ENCODE measurements at places on chromosomes 11 and 22. TPM values are rescaled to one million over a fixed set of nuclear protein-coding genes. Genes with fewer than 3 reads are reported as not detected.

GRCh38 chr22:33451866-33452469 is 393.8 kb upstream of the SYN3 start:
- no peak for DNase-seq

DNA sequence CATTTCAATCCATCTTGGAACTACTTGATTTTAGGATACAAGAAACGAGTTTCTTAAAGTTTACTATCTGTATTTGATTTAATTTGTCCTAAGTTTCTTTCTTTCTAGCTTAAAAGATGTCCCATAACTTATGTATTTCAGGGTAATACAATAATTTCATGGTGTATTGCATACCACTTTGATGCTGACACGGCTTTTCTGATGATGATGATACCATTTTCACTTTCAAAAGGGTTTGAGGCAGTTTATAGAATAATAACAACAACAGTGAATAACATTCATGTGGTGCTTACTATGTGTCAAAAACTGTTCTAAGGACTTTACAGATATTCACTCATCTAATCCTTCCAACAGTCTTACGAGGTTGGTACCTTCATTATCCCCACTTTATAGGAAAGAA is 33.2 kb upstream of the POU2AF1 start:
- DNase-seq = no peak

The AQP11 gene
- polyA plus RNA-seq = 6.3 TPM

The KDM4E gene
- polyA plus RNA-seq = 0.47 TPM

DNA sequence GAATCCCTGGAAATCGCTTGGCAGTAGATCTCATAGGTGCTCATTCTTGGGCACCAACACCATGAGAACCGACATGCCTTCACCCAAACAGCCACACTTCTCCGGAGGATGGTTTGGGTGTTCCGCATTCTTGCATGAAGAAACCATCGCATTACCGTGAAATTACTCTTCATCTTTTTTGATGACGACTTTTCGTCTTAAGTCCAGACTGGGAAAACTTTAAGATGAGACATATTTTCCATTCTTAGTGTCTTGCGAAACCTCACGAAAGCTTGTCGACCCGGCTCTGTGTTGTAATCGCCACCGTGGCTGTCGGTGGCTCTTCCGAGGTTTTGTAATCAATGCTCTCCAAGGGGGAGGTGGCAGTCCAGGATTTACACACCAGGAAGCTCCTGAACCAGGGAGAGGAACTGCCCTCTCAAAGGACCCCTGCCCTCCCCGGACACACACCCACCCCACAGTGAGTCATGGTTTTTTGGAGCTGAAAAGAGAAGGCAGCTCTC is 1.7 kb downstream of the TOM1 start:
- DNase-seq = no peak

- no peak for DNase-seq
Measured at GRCh38 chr22:49005557-49005956, 822.1 kb downstream of the BRD1 start.

The CAVIN3 gene
- polyA plus RNA-seq = 8.5 TPM

DNA sequence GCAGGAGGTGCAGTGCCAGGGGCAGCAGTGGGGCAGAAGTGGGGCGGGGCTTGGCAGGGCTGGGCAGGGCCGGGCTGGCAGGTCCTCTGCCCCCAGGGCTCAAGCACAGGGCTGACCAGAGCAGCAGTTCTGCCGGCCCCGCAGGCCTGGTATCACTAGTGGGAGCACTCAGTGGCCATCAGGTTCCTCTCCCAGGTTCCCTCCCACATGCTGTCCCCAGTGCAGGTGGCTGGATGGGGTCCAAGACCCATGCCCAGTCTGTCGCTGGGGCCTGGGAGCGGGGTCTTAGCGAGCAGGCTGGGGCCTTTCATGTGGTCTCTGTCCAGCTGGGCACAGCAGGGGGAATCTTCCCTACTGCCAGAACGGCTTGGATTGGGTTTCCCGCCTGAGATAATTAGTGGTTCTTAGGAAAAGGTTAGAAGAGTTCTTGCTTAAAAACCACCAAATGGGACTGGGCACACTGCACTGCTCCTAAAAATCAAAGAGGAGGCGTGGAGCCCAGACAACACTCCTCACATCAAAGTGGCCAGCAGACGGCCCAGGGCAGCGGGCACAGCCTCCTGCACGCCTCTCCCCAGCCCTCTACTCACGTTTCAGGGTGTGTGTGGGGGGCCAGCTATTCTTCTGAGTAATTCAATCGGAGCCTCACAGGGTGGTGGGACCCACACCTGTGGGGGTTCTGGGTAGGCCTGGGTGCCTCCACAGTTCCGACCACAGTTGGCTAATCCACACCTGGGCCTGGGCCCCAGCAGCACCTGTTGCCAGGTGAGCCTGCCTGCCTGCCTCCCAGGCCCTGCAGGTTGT is 45.6 kb downstream of the TPCN2 start:
- DNase-seq = no peak

The SMIM35 gene
- 0.17 TPM for polyA plus RNA-seq

DNA sequence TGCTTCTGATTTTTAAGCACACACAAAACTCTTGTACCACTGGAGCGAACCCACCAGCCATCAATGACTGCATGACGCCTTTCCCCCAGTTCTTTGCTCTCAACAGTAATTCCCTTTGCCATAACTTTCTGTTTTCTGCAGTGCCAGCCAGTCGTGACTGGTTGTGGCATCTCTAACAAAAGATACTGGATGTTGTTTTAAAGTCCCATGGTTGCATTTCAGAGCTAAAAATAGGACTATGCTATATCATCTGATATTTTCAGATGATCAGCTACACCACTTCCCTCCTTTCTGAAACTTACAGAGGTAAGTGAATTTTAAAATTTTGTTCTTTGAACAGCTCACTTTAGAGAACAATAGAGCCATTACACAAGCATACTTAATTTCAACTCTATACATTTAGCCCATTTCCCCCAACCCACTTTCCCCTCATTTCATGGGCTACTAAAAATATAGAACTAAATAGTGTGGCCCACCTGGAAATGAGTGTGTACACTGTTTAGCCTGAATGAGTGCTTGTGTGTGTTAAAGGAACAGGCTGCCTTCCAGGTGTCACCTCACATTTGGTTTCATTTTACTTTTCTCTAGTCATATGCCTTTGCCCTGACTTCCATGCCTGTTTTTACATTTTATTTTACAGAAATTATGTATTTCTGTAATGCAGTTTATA is 136.9 kb upstream of the ZC3H12C start:
- DNase-seq = no peak

DNA sequence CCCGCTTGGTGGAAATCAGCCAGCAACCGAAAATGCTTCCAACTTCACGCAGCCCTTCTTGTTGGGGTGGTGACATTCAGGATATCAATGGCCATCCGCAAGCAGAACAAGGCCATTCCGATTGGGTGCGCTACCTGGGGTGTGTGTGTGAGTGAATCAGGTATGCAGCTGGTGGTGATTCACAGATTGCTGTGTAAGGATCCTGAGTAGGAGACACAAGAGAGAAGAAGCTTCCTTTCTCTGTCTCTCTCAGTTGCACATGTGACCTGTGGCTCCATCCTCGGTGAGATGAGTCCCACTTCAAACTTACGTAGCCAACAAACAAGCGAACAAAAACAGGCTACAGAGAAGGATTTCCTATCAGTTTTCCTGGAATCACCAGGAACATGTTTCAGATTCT is 9.6 kb upstream of the TMEM184B start:
- no peak for DNase-seq

DNA sequence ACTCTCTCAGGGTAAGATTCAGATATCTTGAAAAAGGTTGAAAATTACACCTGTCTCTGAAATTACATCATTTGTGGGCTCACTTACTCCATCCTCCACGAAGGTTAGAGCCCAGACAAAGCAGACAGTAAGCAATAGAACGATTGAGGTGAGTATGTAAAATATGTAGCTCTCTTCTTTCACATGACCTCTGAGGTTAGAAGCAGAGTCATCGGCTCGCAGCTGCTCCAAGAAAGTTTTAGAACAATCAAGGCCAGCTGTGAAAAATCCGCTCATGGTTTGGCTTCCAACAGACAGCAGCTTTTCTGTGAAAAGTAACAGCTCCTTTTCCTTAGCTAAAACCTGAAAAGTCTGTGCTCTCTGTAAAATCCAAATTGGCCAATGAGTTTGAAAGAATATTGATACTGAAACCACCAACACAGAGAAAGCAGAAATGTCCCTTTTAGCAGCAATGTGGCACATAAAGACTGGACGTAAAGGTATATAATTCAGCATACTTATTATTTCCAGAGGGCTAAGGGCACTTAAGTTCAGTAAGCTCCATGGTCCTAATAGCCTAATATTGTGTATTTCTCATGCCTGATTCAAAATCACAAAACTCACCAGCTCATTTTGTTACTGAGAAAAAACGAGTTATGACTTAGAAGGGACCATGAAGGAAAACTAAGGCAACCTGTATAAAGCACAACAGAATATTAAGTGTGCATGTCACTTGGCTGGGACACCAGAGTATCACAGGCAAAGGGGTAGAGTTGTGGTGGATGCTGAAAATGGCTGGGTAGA is 78.2 kb downstream of the FAM76B start:
- no peak for DNase-seq

- no peak for DNase-seq
Measured at GRCh38 chr11:124340142-124340447, 20.1 kb upstream of the OR8D2 start.

DNA sequence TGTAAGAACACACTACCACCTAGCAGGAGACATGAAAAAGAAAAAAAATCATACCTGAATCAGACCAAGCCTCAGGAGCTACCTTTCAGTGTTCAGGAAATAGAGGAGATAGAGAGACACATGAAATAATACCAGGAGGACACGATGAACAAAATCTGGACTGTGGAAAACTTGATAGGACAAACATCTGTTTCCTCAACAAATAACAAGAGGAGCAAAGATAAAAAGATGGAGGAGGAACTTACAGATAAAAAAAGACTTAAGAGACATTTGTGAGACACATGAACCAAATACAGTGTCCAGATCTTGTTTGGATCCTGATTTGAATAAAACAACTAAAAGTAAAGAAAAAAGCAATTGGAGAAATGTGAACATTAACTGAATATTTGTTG is 12.4 kb upstream of the KCNE3 start:
- DNase-seq = no peak

The RASL10A gene
- polyA plus RNA-seq = 0.40 TPM

The PGR gene
- polyA plus RNA-seq = 0.03 TPM

- DNase-seq = no peak
Measured at GRCh38 chr11:111297696-111298095, 650 bp upstream of the POU2AF3 start.

DNA sequence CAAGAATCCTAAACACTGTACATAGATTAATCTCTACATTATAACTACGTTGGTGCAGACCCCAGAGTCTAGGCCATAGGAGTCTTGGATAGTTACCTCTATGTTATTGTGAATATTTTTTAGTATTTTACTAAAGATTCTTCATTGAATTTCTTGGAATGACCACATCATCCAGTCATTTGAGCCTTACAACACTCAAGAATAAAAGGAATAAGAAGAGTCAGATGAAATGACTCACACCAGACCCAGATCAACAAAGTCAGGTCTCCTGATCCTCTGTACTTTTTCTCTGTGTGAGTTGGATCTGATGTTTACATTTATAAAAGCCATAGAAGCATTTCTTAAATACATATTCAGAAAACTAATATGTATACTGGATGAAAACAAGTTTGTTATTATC is 179.2 kb upstream of the ARHGAP20 start:
- no peak for DNase-seq

- DNase-seq = no peak
Measured at GRCh38 chr11:9315078-9315688, 790 bp upstream of the TMEM41B start.

GRCh38 chr11:59728913-59729312 is 15.3 kb upstream of the OR10V1 start:
- DNase-seq = no peak

- DNase-seq = no peak
Measured at GRCh38 chr11:121540627-121541026, 87.9 kb upstream of the SORL1-AS1 start.
